Body of pancreas (tissue), 4 donors: ENCODE measurements at places on chromosomes 4 and X.

DNA sequence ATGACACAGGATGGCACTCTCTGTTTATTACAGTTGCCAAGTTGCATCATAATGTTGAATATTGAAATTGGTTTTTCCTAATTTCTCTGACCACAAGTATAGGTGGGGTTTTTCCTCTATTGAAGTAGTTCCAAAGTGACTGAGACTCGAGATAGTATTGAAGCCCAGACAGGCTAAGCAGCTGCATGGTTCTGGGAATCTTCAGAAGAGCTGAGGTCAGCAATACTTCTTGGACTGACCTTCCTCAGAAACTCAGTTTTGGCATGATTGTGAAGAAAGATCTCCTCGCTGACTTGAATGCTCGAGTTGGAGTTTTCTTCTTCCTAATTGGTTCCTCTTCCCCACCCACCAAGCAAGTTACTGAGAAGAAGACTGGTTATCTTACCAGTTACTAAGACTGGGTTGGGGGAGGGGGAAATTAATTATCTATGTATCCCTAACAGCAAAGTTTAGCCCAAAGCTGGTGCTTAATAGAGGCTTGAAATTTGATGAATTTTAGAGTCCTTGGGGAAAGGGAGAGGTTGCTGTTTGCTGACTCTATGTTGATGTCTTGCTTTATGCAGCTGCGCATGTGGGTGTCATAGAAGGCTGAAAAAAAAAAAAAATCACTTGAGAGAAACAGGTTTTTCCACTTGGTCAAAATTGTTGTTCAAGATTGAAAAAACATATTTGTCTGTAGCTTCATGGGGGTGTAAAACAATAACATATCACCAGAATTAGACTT, 91.1 kb downstream of the P2RY10 start:
- DNase-seq = no peak

DNA sequence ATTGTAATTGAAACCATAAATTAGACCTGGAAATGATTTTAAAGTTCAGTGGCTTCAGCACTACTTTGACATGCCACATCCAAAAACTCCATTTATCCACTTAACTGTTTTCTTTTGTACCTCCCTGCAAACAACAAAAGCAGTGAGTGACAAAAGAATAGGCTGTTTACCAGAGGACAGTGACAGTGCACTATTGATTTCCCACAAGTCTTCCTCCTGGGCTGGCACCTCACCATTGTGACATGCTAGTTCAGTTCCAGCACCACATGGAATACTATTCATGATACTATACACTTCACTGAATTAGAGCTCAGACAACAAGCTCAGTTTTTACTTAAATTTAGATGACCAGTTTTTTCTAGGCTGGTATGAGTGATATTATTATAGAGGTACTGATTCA, 29.3 kb downstream of the MOSPD2 start:
- DNase-seq = no peak

DNA sequence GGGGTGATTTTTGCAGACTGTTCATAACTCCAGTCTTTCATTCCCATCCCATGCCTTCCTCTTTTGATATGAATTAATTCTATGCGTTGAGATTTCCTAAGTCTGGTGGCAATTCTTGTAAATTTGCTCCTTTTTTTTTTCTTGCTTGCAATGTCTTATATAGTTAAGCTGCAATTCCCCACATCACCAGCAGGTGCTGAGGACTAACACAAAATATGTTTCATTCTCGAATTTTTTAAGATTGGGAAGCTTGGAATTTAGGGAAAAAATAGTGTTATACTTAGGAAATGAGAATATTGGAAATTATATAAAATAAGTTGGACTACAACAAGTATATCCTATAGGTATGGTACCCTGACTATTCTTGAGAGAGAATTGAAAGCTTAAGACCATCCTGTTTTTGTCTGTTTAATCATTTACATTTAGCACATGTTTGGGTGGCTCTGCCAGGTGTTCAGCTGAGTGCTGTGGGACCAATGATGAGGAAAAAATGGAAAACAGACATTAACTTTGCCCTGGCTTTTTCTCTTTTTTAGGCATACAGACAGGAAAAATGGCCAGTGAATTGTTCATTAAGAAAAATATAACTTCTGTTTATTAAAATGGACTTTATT, 30.2 kb downstream of the AFF2 start:
- DNase-seq = peak; percentile 11

- peak; percentile 45 for DNase-seq
Measured at GRCh38 chrX:109890910-109891502, 111.9 kb upstream of the TMEM164 start.

- DNase-seq = no peak
Measured at GRCh38 chr4:82508806-82509428, 52.9 kb downstream of the TMEM150C start.

DNA sequence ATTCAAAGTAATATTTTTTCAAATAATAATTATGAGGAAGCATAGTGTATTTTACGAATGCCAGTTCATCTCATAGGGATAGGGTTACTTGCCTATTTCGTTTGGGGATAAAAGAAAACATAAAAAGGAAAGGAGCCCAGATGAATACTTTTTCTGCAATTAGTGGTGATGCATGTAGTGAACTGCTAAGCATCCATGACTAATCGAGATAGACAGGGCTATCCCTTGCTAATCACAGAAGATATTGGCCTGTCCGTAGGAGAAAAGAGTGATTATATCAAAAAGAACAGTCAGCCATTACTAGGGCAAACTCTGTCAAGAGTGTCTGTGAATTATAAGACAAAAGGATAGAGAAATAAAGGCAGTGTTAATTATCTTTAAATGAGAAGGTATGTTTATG, 746.1 kb downstream of the C4orf33 start:
- DNase-seq = no peak
